Spleen (tissue), 13 donors: ENCODE measurements at places on chromosomes 12 and 14. TPM values are rescaled to one million over a fixed set of nuclear protein-coding genes. Genes with fewer than 3 reads are reported as not detected.
A peak's percentile ranks its signal among the peaks of the same experiment; 100 is the strongest.

CCDC184 gene
- total RNA-seq: 1.3 TPM

CFAP251 gene
- 3.0 TPM for total RNA-seq

KLRC3 gene
- 3.9 TPM for total RNA-seq

LRRK2 gene
- 41.3 TPM for total RNA-seq

HCAR2 gene
- 9.9 TPM for total RNA-seq

- DNase-seq: no peak
Measured at GRCh38 chr12:67741270-67741669, 92.7 kb downstream of the DYRK2 start.

- DNase-seq: peak; percentile 49
Measured at GRCh38 chr12:132456944-132457495, 32.9 kb upstream of the FBRSL1 start.

- DNase-seq: no peak
Measured at GRCh38 chr14:43792980-43793379, 714.1 kb downstream of the FSCB start.
